NCI-H146 (cell line): ENCODE measurements at places on chromosomes 1 and 21.

GRCh38 chr21:17139696-17140095 lies 373.1 kb upstream of the CXADR start:
- no peak for DNase-seq

- DNase-seq: no peak
These were observed 46.7 kb upstream of the GPR52 start for GRCh38 chr1:174401075-174401474.

DNA sequence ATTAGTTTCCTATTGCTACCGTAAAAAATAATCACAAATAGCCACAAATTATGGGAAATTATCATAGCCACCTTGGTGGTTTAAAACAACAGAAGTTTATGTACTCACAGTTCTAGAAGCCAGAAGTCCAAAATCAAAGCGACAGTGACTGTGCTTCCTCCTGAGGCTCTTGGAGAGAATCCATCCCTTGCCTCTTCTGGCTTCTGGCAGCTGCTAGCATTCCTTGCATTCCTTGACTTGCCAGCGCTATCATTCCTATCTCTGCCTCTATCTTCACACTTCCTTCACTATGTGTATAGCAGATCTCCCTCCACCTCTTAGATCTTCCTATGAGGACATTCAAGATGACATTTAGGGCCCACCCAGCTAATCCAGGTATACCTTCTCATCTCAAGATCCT lies 180.1 kb upstream of the USP25 start:
- DNase-seq: no peak

DNA sequence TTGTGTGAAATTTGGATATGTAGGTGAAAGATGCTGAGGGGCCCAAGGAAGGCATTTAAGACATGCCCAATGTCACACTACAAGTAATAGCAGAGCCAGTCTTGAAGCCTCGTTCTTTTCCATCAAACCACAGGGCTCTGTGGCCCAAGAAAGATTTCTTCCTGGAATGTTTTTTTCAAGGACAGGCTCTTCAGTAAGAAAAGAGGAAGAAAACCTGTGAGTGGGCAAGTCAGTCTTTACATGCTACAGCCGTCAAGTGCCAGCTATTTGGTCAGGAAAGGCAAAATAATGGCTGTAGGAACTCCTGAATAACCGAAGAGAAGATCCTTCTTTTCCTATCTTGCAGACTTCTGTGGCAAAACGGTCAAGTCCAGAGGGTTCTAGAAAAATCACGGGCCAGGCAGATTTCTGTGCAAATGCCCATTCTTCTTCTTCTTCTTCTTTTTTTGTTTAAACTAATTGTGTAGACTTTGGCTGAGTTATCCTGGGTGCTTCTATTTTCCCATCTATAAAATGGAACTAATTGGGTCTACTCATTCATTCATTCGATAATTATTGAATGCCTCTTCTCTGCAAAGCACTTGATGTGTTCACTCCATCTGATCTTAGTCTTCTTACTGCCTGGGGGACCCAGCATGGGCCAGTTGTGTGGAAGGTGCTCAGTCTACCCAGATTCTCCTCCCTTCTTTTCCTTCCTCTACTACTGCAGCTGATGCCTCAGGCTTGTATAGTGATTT lies 1.9 kb upstream of the ID3 start:
- no peak for DNase-seq

- no peak for DNase-seq
These were observed 180.6 kb upstream of the EDN2 start for GRCh38 chr1:41664861-41665640.

GRCh38 chr1:154808261-154808908 lies 61.7 kb downstream of the KCNN3 start:
- DNase-seq: no peak

GRCh38 chr1:177975588-177976495 lies 6.0 kb upstream of the SEC16B start:
- DNase-seq: no peak

DNA sequence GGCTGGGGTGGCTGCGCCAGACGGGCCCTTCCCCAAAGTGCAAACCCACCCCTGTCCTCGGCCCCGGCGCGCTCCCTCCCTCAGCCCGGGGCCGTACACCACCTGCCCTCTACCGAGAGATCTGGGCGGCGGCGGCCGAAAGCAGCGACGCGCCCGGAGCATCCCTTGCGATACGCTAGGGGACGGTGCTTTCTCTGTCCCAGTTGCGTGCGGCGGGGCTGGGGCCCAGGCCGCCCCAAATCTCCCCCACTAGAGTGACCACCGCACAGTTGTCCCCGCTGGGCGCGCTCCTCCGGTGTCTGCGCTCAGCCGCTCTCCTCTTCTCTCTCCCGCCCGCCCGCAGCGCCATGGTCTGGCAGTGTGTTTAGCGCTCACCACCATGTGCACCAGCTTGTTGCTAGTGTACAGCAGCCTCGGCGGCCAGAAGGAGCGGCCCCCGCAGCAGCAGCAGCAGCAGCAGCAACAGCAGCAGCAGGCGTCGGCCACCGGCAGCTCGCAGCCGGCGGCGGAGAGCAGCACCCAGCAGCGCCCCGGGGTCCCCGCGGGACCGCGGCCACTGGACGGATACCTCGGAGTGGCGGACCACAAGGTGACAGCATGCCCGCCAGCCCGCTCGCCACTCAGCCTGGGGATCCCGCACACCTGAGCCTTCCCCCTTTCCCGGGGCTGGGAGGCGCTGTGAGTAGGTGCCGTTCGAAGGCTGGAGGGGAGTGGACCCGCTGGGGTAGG lies 1.0 kb downstream of the ST6GALNAC5 start:
- DNase-seq: peak; percentile 82

DNA sequence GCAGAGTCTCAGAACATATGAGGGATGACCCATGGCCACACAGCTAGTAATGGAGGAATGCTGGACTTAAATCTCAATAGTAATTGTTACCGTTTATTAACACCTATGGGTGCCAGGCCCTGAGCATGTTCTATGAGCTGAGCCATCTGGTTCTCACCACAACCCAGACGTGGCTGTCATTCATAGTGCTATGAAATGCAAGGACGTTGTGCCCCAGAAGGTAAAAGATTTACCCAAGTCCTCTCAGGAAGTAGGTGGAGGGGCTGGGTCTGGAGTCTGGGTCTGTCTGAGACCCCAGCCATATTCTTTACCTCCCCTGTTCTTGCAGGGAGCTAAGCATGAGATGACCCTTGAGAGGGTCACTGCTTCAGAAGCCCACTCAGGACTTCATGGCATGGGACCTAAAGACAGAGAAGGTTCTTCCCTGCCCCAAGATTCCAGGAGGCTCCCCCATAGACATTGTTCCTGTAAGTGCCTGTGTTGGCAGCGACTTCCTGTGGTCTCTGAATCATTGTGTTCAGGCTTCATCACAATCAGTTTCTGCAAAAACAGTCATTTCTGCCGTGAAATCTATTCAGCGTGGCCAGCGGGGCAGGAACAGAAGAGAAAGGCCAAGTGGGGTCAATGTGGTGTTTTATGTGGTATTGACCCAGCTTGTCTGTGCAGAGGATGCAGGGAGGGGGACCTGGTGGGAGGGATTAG lies 475.4 kb downstream of the PTPRU start:
- no peak for DNase-seq

DNA sequence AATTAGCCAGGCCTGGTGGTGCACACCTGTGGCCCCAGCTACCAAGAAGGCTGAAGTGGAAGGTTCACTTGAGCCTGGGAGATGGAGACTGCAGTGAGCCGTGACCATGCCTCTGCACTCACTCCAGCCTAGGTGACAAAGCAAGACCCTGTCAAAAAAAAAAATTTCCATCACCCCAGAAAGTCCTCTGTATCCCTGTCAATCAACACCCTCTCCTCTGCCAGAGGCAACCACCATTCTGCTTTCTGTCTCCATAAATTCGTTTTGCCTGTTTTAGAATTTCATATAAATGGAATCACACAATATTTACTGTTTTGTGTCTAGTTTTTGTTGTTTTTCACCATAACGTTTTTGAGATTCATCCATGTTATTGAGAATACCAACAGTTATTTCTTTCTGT lies 141.6 kb upstream of the SLC45A1 start:
- no peak for DNase-seq
